ENCODE measurements at places on chromosomes 1 and 21.

DNA sequence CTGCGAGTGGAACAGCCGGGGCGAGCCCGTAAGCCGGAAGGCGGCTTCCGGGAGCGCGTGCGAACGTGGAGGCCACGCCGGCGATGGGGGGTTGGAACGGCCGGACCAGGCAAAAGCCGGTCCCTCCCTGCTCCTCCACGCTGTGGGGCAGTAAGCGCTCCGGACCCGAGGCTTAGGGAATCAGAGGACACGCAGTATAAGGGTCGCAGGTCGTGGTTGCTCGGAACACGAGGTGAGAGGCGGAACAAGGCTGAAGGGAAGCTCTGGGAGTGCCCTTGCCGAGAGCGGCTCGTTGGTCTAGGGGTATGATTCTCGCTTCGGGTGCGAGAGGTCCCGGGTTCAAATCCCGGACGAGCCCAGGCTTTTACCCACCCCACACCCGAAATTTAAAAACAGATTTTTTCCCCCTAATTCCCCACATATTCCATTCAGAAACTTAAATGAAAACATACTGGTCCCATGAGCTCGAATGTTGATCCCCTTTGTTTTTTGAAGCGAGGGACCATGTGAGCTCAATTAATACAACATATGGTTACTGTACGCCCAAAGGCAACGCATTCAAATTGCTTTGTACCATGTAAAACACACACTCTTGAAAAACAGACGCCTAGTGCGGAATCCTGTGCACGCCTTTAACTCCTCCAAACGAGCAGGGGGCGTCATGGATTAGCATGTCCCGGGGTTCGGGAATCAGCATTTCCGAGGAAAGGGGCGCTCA is 7.2 kb upstream of the MPZL1 start:
- peak; percentile 63 for ATAC-seq

DNA sequence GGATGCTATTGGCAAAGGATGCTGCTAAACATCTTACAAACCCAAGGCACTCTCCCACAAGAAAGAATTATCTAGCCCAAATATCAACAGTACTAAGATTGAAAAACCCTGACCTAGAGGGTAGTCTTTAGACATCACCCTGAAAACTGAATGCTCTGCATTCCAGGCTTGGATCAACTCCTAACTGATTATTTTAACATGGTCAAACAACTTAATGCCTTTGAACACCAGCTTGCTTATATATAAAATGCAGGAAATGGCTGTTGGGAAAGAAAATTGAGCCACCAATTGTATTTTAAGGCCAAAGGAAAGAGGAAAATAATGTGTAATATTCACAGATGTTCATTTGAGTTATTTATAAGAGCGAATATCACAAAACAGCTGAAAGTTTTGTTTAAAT is 72.2 kb upstream of the C1orf87 start:
- no peak for ATAC-seq

- no peak for ATAC-seq
Observed at GRCh38 chr1:243549108-243549507, 293.3 kb downstream of the SDCCAG8 start.

- ATAC-seq, result no peak
Observed at GRCh38 chr1:2134266-2134620, 60.3 kb downstream of the FAAP20 start.

DNA sequence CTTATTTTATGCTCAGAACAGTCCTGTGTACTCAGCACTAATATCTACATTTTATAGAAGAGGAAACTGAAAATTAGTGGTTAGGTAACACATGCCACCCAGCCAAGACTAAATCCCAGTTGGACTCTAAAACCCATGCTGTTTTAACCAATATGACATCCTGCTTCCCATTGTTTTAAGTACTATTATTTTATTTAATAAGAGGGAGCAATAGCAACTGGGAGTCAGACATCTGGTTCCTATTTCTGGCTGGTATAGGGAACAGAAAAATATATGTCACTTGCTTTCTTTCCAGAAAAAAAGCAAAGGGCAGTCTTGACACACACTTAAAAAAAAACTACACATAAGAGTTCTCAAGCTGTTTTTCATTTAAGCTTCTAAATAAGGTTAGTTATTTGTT is 11.9 kb downstream of the KLHL12 start:
- ATAC-seq, result no peak

DNA sequence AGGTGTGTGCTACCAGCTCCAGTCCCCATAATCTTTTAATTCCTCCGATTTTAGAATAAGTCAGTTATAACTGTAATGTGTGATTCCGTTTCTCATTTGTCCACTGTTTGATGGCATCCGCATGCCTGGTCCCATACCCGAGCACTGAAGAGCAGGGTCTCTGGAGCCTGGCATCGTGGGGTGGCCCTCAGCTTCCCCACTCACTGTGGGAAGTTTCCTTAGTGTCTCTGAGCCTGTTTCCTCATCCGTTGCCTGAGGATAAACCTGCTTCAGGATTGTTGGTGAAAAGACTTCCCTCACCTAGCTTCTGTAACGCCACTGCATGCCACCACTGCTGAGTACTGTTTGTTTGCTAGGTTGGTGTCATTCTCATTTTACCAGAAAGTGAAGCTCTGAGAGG is 19.5 kb downstream of the PARK7 start:
- ATAC-seq, result no peak

GRCh38 chr1:110513511-110513910 is 5.5 kb downstream of the KCNA10 start:
- ATAC-seq, result no peak

GRCh38 chr1:29849991-29850757 is 613.9 kb downstream of the PTPRU start:
- ATAC-seq, result no peak

- ATAC-seq, result peak; percentile 44
Observed at GRCh38 chr1:101285922-101286570, 49.2 kb downstream of the S1PR1 start.

DNA sequence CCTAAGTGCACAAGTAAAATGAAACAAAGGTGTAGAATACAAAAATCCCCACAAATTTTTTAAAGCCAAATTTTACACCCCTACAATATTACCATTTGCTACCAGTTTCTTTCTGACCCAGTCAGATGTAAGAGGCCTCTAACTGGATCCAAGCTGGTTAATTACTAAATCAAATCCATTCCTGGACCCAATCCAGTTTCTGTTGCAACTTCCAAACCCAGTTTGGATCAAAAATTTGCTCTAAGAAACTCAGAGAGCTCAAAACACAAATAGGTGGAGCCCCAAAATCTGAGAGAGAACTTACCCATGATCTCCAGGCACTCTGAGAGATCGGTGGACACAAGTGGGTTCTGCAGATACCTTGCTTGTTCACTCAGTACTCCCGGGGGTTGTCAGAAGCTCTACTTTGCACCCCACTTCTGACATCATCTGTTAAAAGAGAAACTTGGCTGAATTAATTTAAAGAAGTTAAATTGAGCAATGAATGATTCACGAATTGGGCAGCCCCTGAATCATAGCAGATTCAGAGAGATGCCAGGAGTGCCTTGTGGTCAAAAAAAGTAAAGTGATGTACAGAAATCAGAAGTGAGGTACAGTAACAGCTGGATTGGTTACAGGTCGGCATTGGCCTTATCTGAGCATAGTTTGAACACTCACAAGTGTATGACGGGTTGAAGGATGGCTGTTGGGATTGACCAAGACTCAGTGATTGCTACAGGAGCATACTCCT is 448.0 kb downstream of the KCNT2 start:
- peak; percentile 21 for ATAC-seq

DNA sequence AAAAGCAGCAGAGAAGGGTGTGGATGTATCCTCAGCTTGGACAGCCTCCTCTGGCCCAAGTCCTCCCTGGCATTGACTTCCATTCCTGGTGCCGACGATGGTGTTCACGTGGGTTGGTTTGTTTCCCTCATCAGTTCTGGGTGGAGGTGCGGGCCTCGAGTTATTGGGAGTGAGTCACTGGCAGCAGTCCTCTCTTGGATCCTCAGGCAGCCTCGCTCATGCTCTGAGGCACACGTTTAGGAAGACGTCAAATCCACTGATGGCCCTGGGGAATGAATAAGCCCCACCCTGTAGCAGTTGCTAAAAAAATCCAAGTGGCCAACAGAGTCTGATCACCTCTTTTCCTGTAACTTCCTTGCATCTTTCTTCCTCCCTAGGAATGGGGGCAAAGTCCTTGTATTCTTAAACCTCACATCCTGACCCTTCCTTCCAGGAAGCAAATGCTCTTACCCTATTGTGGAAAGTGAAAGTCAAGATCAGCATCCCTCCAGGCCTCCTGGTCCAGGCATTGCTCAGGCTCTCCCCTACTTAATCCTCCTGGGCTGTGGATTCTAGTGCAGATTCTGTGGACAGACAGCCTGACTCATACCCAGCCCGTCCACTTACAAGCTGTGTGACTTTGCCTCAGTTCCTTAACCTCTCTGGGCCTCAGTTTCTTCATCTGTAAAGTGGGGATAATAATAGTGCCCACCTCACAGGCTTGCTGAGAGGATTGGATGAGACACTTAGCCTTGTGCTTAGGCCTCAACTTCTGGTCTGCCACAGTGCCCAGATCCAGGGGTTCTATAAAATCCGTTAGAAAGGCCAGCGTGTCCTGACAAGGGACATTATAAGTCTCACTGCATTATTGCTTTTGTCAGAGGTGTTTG is 111.1 kb downstream of the TLR5 start:
- no peak for ATAC-seq

DNA sequence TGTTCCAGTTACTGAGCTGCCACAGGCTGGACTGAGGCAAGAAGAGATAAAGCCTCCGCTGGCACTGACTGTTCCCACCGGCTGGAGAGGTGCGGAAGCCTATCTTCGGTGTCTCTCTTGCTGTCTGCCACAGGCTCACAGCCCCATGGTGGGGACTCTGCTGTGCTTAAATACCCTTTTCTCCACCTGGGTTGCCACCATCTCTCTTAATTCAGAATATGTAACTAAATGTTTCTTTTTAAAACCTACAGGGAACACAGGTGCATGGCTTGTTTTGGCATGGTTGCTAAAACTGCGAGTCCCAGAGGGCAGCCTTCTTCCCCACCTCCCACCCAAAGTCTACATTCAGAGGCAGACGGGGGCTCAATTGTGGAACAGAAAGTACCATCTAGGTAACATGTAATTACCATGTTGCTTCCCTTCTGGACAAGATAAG is 8.1 kb upstream of the LBR start:
- ATAC-seq, result no peak

DNA sequence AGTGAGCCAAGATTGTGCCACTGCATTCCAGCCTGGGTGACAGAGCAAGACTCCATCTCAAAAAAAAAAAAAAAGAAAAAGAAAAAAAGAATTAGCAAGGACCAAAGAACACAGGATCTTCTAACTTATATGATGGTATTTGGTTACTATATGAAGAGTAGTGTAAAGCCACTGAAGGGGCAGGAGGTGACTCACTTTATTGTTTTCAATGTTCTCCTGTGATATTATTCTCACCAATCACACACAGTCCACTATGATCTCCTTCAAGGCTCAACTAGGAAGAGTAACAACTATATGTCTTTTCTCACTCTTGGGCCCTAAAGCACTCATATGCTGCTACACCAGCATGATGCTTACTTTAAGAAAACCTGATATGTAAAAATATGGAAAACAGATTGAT is 26.7 kb downstream of the RC3H1 start:
- peak; percentile 88 for ATAC-seq

DNA sequence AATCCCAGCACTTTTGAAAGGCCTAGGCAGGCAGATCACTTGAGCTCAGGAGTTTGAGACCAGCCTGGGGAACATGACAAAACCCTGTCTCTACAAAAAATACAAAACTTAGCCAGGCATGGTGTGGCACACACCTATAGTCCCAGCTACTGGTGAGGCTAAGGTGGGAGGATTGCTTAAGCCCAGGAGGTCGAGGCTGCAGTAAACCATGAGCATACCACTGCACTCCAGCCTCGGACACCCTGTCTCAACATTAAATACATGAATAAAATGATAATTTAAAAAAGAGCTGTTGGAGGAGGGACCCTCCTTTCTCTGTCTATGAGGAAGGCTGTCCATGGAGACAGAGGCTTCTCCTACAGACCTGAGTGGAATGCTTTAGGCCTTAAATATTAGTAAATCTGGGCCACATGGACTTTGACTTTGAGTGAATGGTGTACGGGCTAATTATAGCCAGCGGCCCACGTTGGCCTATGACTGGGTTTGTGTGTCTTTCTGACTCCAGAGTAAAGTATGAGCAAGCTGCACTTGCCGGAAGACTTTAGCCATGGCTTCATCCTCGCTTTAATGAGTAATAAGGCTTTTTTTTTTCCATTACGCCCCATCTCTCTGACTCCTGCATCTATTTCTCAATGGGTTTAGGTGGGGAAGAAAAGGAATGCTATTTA is 21.3 kb downstream of the RAB3B start:
- ATAC-seq, result no peak

- no peak for ATAC-seq
Observed at GRCh38 chr1:23638786-23639241, 52.8 kb upstream of the RPL11 start.

DNA sequence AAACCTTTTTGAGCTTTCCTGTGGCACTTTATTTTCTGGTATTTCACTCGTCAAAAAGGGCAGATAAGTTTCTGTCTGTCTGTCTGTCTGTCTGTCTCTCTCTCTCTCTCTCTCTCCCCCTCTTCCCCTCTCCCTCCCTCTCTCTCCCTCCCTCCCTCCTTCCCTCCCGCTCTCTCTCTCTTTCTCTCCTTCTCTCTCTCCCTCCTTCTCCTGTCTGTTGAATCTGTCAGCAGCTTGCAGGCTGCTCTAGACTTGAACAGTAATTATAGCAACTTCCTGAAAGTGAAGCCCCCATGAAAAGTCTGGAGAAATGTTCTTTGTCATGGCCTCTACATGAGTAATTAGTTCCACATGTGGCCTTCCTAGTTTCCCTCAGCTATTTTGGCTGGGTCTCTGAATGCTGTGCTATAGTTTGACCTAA is 275.2 kb upstream of the C1orf105 start:
- no peak for ATAC-seq

- no peak for ATAC-seq
Observed at GRCh38 chr21:45010096-45010495, 64.3 kb upstream of the ADARB1 start.

DNA sequence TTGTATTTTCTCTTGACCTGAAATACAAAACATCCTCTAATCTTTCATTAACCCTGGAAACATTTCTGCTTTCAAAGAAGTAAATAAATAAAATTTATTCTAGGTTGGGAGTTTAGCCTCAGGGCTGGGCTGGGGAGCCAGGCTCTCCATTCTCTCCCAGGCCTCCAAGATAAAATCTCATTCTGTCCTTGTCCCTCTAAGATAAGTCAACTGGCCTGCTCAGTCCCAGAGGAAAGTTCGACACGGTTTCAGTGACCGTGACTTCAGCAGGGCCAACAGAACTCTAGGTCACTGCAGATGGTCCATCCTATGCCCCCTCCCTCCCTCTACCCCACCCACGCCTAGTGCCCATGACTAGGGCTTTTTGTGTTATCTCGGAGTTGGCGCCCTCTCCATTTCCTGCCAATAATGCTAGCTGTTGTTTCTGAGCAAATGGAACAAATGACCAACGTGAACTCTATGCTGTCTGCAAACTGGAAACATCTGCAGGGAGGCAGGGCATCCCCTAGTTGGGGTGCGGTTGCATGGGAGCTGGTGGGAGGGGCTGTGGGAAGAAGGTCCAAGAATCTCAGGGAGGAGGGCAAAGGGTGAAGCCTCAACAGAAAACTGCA is 10.1 kb upstream of the ADORA3 start:
- peak; percentile 24 for ATAC-seq

DNA sequence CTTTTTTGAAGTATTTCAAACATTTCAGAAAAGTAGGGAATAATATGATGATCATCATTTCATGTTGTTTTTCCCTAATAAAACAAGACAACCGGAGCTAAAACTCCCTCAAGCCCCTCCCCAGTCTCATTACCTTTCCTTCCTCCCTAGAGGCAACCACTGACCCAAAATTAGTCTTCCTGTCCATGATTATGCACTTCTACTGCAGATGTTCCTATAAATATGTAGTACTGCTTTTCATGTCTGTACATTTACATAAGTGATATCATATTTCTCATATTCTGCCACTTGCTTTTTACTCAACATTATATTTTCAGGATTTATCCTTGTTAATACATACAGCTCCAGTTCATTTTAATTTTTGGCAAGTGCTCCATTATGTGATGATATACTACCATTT is 58.7 kb upstream of the GOLT1A start:
- ATAC-seq, result no peak

Measured in activated T-helper 17 cell treated with anti-CD3 and anti-CD28 coated beads, Interleukin-2, amount 50 U/mL, for 72 hours (primary cell).